ENCODE measurements at places on chromosomes 7 and 10.

GRCh38 chr7:158025686-158026600 is 561.7 kb downstream of the PTPRN2 start:
- DNase-seq, result no peak

- DNase-seq, result no peak
Observed at GRCh38 chr10:9158675-9159074, 1104.2 kb downstream of the GATA3 start.

DNA sequence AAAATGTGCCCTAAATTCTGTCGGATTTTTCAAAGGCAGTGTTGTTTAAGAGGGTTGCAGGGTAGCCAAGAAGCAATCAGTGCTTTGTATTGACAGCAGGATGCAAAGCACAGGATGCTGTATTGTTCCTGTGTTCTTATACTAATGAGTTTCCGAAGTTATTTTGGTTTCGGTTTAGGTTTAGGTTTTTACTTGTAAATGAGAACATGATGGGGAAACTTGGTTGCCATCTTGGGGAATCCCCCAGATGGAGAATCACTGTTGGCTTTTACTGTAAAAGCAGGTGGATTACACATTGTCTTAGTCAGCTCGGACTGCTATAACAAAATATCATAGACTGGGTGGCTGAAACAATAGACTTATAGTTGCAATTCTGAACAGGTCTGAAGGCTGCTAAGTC is 72.1 kb downstream of the INHBA start:
- peak; percentile 9 for DNase-seq

DNA sequence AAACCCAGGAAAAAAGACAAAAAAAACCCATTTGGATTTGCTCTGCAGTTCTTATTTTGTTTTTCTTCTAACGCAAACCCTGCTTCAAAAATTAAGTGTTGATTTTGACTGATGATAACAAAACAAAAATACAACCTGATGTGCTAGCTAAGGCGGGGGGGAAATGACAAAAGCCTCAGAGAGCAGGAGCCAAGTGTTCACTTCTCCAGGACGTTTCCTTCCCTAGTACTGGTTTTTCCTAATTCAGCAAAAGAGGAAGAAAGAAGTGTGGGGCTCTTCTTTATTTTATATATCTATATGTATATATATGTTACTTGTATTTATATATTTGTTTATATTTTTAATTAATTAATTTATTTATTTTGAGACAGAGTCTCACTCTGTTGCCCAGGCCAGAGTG is 28.0 kb downstream of the SNX10 start:
- DNase-seq, result no peak

GRCh38 chr7:131164025-131164925 is 163.4 kb upstream of the MKLN1 start:
- DNase-seq, result no peak

DNA sequence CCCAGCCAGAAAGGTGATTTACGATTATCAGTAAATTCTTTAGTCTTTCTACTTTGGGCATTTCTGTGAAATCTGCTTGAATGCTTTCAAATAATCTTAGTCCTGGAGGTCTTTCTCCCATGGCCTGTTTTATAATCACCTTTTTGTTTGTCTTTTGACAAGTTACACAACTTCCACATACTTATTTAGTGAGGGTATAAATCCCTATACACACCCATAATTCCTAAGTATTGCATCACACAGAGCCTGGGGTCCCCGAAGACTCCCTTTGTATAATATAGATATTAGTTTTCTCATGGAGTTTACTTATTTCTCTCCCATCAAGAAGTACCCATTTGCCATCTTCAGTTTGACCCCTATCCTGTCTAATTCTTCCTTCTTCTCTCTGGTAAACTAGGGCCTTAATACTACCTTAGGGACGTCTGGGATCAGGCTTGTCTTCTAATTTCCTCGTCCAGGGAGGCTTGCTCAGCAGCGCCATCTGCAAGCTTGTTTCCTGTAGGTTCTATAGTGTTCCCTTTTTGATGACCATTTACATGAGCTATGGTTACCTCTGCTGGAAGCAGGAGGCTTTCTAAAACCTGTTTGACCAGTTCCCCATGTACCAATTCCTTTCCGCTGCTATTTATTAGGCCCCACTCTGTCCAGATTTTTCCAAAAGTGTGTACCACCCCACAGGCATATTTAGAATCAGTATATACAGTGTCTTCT is 8.1 kb downstream of the DNAH11 start:
- no peak for DNase-seq

DNA sequence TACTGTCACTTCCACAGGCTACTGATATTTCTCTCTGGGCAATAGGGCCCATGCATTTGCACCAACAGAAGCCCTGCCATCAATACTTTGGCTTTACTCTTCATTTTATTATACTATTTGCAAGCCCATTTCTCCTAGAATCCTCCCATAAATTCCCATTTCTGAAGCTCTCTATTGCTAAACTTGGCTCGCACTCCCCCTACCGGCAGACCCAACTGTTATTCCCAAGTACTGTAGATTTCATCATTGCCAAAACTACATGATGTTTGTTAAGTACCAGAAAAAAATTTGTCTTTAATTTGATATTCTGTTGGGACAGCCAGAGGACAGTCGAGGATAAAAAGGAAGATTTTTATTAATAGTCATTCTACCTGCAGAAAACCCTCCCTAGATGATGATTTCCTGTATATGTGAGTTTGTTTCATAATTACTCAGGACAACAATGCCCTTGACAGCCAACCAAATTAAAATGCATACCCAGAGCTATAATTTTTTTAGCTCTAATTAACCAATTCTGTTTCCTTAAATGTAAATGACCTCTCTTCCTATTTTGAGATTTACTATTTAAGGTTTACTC is 298.6 kb downstream of the REEP3 start:
- DNase-seq, result no peak

DNA sequence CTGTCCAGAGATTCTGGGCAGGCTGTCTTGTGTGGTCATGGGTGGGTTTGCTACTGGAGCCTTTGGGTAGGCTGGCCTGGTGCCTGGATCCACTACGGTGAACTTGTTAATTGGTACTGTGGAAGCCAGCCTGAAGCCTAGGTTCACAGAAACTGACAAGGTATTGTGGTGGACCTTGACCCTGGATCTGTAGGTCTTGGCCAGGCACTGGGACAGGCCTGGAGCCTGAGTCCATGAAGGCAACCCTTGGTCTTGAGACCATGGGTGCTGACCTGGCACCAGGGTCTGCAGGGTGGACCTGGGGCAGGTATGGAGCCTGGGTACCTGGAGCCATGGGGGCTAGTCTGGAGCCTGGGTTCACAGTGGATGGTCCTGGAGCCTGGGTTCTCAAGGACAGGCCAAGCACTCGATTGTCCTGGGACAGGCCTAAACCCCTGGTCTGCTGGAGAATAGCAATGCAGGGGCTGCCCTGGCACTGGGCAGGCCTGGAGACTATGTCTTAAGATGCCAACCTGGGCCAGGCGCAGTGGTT is 85.8 kb downstream of the CCDC3 start:
- DNase-seq, result no peak

GRCh38 chr10:92913973-92914372 is 65.7 kb downstream of the EXOC6 start:
- no peak for DNase-seq

DNA sequence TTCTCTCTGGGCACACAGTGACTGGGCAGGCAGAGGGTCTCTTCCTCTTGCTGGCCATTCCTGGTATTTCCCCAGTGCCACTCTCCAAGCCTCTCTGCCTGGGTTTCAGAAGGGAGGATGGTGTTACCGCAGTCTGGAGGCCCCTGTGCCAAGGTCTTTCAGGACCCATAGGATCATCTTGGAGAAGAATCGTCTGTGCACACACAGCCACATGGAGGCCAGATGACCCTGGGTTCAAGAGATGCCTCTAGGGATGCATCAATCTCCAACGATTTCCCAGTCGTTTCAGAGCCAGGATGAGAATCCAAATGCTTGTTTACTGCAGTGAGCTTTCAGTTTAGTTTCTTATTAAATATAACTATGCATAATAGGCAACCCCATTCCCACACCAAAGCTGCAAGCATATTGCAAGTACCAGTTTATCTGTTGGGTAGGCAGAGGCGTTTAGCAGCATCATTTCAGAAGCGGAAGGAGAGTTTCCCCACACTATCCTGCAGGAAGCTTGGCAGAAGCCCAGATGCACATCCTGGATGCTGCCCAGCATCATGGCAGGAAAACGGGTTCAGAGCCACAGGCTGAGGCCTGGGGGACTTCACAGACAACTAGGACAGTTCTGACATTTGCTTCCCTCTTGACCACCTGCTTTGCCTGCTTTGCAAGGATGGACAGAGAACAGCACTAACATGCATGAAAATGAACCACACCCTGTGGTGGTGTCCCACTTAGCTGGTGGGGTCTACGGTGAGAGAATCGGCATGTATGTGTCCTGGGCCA is 134.7 kb upstream of the FAM20C start:
- DNase-seq, result no peak

DNA sequence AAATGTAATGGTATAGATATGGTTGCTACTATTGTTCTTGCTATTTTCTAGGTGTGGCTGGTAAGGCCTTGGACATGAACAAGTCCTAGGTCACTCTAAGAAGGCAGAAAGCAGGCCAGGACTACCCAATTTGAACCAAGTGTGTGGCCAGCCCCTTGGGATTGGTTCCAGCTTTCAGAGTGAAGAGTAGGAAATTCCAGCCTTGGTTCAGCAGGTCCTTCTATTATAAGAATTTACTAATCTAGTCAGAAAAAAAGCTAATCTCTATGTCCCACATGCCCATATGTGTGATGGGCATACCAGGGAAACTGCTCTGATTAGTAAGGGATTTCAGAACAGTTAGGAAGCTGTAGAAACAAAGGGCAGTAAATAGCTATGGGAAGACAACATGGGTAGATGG is 7.8 kb upstream of the TARP start:
- no peak for DNase-seq

- no peak for DNase-seq
Observed at GRCh38 chr10:27699776-27700175, 45.8 kb downstream of the MKX start.
